ENCODE measurements at places on chromosomes 5 and 9.

DNA sequence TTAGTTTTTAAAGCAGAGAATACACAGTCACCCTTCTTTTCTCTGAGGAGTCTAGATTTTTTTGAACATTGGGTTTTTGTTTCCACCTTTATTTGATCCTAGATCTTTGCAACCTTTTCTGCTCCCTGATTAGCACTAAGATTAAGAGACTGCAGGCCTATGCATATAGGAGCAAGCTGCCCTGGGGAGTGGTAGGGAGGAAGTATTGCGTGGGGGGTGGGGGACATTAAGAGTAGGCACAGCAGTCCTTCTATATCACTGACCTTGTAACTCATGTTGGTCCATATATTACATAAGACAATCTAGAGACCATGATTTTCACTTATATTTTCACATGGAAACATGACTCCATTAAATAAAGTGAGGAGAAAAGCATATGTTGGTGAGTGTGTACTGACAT lies 149.1 kb downstream of the ADGRV1 start:
- DNase-seq: no peak

DNA sequence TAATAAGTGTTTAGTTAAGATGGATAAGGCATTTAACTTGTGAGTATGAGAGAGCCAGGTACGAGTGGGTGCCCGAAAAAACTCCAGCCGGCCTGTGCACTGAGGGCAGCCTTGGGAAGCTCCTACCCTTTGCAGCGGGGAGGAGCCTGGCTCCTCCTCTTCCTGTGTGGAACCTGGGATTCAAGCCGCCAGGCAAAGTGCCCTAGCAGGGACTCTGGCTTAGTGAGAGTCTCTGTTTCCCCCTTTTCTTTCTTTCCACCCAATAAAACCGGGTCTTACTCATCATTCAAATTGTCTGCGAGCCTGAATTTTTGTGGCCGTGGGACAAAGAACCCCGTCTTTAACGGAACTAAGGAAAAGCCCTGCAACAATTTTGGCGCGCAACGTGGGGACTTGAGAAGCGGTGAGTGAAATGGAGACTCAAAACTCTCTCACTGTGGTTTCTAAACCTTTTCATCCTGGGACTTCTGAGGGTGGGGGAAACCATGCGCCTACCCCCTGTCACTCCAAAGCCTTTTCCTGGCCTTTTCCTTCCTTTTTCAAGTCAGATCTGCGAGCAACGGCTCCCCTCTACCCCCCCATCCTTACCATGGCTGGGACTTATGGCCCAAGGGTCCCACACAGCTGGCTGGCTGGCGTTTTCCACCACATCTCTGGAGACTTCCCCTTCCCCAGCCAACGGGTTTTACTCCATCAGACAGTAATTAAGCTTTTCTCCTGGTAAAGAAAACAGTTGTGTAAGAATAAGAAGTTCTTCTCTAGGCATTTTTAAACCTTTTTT lies 535.7 kb upstream of the ACO1 start:
- peak; percentile 6 for DNase-seq

DNA sequence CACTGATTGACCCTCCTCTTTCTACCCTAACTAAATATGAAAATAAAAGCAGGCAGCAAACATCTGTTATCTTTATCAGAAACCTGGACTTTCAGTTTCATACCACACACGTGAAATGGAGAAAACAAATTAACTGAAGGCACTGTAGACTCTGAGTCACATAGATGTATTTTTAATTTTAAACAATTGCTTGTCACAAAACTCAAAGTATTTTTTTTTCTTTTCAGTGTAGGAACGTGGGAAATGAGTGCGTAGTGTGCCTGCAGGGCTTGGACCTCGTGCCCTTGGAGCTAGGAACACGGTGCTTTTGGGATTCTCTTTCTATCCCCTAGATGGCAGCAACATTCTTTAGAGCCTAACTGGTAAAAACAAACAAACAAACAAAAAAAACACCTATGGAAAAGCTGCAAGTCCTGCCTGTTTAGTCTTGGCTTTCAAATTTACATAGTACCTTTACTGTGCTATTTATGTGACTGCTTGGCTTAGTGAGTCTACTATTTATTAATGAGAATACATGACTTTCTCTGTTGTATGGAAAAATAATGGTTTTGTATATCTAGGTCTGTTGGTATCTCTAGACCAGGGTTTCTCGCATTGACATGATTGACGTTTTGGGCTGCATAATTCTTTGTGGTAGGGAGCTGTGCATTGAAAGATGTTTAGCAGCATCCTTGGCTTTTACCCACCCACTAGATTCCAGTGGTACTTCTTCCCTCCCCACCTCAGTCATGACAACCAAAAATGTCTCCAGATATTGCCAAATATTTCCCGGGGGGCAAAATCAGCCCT lies 16.8 kb upstream of the ACTBL2 start:
- DNase-seq: peak; percentile 74

DNA sequence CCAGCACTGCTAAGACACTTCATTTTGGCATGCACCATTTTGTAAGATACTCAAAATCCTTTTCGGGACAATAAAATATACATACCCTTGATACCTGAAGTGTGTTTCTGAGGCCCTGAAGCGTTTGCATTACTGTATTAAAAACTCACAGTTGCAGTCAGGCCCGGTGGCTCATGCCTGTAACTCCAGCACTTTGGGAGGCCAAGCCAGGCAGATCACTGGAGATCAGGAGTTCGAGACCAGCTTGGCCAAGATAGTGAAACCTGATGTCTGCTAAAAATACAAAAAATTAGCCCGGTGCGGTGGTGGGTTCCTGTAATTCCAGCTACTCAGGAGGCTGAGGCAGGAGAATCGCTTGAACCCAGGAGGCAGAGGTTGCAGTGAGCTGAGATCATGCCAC lies 2.5 kb upstream of the EIF4EBP3 start:
- DNase-seq: no peak

DNA sequence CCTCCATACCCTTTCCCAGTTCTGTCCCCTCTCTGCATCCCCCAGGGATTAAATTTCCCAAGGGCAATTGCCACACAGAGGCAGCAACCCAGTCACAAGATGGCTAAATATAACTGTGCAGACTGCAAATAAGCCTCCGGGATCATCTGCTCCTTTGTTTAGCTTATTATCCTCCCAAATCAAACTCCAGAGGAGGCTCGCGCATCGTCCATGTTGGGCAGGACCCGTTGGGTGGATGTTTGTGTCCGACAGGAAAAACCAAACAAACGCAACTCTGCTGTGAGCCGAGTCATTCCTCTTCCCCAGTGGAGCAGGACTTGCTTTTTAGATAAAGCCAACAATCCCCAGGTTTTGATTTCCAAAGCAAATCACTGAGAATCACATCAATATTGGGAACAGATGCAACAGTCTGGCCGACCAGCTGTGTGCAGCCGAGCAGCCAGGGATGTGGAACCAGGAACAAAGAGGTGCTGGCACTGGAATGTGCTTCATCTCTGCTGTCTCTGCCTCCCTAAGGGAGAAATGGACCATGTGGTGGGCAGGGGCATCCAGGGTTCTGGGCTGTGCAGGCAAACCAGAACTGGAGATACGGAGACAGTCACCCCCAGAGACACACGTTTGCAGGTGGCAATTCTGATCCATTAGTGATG lies 89.8 kb downstream of the PTTG1 start:
- no peak for DNase-seq

DNA sequence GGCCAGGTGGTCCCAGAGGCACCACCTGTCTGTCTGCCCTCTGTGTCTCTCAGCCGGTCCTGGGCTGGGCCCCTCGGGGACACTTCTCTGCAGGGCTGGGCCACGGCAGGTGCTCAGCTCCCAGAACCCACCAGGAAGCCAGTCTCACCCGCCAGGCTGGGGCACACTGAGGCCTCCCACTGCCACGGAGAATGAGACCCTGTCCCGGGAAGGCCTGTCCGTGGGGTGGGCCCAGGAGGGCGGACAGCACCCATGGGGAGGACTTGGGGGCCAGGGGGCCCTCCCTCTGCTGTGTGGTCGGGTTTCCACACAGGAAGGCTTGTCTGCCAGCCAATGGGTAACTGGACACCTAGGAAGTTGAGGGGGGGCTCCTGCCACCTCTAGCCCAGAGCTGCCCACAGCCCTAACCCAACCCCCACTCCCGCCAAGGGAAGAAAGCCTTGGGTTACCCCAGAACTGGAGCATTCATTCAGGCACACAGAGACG lies 4.1 kb upstream of the TUBB4B start:
- DNase-seq: no peak

- DNase-seq: peak; percentile 17
Observed at GRCh38 chr5:172454358-172455086, at the start of gene SH3PXD2B. Gene SH3PXD2B, minus strand, starts transcription at chr5:172454525. Its CDS starts 173 bp downstream, at chr5:172454352.

DNA sequence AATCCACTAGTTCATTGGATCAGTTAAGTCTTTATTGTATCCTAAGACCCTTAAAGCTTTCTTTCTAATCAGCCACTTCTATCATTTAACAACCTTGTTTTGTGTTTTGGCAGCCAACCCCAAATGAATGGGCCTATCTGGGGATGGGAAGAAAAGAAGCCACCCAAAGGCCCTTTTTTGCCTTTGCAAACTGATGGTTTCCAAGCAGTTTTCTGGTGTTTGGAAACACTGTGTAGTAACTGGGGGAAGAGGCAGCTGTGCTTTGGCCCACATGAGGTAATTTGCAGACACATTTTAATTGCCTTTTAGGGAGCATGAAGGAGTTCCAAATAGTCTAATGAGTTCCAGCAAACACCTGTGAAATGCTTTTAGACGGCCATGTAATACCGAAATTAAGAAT lies 1751.3 kb upstream of the WWC1 start:
- no peak for DNase-seq

DNA sequence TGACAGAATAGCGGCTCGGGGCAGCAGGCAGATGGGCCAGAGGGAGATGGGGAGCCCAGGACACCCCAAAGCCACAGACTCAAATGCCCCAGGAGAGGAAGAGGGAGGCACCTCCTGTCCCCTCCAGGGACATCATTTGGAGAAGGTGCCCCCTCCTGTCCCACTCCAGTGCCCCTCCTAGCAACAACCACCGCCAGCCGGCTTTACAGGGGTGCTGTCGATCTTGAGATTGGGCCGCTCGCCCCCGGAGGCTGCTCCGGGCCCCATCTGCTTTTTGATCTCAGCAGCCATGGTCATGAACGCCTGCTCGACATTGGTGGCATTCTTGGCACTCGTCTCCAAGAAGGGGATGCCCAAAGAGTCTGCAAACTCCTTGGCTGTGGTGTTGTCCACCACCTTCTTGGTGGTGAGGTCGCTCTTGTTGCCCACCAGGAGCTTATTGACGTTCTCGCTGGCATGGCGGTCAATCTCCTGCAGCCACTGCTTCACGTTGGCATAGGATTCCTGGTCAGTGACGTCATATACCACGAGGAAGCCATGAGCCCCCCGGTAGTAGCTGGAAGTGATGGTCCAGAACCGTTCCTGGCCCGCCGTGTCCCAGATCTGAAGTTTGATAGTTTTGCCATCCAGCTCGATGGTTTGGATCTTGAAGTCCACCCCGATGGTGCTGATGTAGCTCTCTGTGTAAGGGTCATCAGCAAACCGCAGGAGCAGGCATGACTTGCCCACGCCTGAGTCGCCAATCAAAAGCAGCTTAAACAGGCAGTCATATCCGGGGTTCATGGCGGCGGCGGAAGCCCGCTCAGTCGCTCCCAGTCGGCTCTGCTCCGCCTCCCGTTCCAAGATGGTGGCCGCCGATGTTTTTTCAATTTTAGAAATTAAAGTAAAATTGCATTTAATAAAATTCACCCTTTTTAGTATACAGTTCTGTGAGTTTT lies 14.0 kb upstream of the FRMPD1 start:
- DNase-seq: no peak

GRCh38 chr5:39453606-39454005 lies 28.8 kb upstream of the DAB2 start:
- DNase-seq: no peak

- no peak for DNase-seq
Observed at GRCh38 chr9:21443849-21444625, 3.8 kb downstream of the IFNA1 start.

GRCh38 chr9:88056876-88057275 lies 81.4 kb downstream of the SPATA31C2 start:
- no peak for DNase-seq

DNA sequence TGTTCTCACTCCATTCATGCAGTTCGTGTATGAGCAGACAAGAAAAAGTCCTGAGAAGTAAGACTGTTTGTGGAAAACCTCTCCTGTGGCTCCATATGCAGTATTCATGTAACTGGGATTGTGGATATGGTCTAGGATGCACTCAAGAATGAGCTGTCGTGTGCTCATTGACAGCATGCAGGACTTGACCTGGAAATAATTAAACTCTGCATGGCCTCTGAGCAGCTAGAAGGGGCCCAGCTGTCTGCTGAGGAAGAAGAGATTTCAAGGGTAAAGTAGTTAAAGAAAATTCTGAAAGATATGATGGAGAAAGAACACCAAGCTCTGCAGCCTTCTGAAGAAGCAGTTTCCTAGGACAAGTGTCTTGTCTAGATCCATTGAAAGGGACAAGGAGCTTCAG lies 89.4 kb downstream of the KCTD16 start:
- DNase-seq: no peak

DNA sequence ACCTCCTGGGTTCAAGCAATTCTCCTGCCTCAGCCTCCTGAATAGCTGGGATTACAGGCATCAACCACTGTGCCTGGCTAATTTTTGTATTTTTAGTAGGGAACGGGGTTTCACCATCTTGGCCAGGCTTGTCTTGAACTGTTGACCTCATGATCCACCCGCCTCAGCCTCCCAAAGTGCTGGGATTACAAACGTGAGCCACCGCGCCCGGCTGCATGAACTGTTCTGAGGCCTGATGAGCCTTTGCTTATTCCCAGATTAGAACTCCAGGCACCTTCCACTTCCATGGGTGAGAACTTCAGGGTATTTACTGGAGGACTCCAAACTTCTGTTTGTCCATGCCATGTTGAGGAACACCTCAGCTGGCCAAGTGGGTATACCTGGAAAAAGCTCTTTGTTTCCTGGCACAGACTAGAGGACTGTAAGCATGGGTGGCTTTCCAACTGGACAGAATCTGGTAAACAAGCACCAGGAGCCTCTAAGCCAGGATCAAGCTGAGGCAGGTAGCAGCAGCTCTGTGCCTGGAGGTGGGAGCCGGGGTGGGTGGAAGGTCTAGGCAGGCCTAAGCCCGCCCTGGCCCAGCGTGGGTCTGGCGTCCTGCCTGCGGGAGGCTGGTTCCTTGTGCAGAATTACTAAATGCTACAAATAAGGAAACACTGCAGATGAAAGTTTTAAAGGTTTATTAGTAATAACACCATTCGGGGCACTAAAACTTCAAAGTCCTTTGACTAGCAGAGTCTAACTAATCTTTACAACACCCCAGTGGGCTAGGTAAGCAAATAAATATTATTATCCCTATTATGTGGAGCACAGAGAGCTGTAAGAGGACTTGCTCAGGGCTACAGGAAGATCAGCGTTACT lies 78.4 kb downstream of the SEMA5A start:
- DNase-seq: no peak

All from LNCaP clone FGC (cell line).